ENCODE measurements at places on chromosomes 1 and 21.

- DNase-seq: no peak
These were observed 492.2 kb upstream of the DAB1 start for GRCh38 chr1:57916041-57916440.

DNA sequence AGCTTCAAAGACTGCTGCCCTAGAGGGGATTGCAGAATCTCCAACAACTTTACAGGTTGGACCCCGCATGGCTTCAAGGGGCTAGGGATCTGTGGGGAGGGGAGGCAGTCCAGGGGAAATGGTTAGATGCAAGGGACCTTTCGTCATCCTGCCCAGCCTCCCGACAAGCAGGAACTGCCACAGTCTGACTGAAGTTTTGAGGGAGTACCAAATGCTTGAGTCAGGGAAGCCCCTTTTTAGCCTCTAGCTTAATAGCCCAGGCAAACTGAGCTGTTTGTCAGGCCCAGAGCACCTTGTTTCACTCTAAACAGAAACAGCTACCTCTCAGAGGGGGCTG, 1.1 kb downstream of the TOR3A start:
- DNase-seq: no peak

DNA sequence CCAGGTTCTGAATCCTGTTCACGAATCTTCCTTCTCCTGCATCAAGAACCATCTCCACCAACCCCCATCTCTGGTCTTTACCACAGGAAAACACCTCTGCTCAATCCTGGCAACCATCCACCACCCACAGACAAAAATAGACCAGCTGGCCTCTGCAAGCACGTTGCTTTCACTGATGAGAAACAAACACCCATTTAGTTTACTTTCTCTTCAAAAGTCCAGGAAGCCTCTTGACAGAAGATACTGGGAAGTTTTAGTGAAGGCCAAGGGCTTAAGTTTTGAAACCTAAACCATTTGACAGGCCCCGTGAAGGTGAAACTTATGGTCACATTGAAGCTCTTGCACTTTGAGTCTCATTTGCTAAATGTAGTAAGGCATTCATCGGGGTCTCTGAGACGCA, 122.6 kb upstream of the PPP2R5A start:
- peak; percentile 30 for DNase-seq

DNA sequence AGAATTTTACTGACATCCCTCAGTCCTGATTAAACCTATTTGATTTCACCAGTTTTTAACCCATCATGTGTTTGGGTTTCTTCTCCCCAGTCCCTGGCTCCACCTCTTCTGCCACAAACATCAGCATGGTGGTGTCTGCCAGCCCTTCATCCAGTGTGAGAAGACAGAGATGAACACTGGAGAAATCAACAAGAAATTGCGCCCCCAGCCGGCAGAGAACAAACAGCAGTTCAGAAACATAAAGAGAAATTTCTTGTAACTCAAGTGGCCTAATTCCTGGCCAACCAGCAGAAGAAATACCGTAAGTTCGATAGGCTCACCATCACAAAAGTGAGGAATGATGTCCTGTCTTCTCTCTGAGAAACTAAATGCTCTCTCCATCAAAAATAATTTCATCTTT, 18.3 kb downstream of the S100A11 start:
- DNase-seq: no peak

- DNase-seq: no peak
These were observed 122.9 kb upstream of the ERG start for GRCh38 chr21:38621132-38621531.

DNA sequence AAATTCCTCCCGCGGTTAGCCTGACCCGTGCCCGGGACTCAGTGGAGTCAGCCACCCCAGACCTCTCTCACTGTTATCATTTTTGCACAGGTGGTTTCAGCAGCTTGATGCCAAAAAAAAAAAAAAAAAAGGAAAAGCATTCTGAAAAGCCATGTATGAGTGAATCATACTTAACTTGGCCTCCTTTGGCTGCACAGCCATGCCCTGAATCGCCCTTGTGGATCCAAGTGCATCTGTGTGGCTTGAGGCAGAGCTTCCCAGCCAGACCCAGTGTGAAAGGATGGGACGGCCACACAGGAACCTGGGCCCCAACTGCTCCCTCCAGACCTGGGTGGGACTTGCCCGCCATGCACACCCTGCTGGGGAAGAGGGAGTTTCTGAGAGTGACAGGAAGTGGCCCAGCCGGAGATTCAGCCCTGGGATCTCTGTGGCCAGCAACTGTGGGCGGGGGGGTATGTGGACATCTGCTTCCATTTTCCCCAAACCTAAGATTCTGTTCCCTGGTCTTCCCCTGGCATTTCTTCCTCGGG, 8.6 kb downstream of the YBEY start:
- DNase-seq: peak; percentile 10

DNA sequence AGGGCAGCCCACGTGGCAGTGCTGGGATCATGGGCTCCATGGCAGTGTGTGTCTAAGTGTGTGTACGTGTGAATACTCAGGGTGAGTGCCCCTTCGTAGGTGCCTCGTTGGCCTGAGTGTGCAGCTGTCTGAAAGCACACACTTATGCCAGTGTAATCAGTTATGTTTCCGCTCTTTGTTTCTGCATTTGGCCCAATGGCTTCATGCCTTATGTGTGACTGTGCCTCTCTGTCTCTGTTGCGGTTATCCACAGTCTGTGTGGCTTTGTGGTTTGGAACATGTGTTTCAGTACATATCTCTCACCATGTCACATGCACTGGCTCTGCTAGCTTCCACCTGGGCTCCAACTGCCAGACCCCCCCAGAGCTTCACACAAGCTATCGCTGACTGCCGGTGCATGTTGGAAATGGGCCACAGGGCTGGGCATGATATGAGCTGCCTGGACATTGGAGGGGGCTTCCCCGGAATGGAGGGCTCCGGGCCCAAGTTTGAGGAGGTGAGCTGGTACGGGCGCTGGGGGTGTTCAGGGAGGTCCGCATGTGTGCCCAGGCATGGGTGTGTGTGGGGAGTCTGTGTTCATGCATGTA, 70.3 kb upstream of the TINAGL1 start:
- DNase-seq: no peak

DNA sequence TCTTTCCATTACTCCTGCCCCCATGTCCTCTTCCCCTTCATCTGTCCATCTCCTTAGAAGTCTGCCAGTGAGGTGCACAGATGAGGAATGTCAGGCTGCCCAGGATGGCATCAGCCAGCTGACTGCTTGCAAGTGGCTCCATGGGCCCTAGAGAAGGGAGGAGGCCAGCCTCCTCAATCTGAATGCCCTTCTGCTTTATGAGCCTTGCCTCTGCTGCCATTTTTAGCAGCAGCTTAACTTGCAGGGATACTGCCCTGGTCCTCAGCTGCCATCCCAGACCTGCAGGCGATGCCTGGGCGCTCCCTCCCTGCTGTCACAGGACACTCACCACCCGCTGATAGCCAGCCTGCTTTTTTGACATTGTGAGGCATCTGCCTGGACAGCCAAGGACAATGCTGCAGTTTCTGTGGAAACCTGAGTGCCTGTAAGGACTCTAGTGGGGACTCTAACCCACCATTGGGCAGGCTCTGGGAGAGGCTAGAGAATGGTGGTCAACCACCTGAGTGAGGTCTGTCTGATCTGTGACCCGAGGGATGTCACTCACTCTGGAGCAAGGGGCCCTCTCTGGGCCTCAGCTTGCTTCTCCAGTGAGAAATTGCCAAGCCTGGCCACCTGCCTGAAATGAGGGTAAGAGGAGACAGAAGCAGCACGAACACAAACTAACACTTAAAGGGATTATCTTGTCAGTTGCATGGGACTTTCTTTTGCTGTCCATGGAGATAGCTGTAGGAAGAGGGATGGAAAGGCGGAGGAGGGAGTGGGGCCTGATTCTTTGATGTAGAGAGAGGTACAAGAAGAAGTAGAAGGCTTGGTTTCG, 185.0 kb downstream of the MIS18A start:
- no peak for DNase-seq

DNA sequence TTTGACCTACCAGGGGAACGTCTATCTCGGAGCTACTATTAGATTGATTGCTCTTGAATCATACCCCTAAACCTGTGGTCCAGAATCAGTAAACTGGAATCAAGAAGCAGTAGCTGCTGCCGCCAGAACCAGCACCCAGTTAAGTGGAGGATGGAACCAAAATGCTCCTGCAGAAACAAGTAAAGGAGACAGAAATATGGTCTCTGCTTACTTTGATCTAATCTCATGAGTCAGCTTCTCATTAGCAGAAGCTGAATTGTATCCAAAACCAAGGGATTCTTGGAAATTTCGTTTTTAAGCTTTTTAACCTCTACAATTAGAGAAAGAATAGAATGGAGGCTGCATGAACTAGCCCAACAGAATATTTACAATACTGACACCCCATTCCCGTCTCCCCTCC, 42.6 kb upstream of the PIGV start:
- no peak for DNase-seq

DNA sequence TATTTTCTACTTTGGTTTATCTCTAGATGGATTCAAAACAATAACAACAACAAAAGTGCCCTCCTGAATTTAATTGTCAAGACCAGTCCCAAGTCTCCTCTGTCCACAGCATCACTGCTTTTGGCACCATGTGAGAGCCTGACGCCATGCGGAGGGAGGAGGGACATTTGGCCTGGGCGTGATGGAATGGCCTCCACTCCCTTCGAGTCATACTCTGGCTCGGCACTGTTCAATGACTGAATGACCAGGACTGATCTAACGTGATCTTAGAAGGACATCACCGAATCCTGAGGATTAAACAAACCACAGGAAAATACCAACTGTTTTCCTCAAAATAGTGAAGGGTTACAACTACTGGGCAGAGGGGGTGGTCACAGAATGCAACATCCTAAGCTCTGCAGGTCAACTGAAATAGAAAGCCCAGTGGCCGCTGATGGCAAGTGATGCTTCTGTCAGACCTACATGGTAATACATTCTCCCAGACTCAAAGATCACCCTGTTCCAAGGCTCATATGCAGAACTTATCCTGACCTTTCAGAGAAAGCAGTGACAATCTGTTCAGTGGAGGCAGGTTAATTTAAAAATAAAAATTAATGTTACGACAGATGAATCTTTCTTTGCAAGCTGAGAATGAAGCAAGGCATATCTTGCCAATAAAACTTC, 19.1 kb downstream of the SRSF4 start:
- DNase-seq: no peak

DNA sequence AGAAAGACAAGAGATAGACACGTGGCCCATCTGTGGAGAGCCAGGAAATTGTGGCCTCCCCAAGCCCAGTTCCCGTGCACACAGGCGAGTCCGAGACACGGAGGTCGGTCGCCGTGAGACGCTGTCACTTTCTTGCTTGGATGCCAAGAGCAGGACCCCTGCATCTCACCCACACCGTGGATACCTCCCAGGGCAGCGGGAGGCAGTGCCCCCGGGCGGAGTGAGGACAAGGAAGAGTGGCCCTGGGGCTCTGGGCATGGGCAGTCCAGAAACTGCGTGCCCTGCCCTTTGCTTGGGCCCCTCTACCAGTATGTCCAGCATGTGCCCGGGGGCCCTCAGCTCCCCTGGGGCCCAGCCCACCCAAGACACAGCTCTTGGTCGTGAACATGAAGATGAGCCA, 24.7 kb upstream of the ARHGEF16 start:
- no peak for DNase-seq

DNA sequence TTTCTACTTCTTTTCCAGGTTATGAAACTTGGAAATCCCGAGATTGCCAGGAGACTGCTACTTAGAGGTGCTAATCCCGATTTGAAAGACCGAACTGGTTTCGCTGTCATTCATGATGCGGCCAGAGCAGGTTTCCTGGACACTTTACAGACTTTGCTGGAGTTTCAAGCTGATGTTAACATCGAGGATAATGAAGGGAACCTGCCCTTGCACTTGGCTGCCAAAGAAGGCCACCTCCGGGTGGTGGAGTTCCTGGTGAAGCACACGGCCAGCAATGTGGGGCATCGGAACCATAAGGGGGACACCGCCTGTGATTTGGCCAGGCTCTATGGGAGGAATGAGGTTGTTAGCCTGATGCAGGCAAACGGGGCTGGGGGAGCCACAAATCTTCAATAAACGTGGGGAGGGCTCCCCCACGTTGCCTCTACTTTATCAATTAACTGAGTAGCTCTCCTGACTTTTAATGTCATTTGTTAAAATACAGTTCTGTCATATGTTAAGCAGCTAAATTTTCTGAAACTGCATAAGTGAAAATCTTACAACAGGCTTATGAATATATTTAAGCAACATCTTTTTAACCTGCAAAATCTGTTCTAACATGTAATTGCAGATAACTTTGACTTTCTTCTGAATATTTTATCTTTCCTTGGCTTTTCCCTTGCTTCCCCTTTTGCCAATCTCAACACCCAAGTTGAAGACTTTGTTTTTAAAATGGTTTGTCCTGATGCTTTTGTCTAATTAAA, 4.0 kb downstream of the CDKN2C start:
- no peak for DNase-seq

DNA sequence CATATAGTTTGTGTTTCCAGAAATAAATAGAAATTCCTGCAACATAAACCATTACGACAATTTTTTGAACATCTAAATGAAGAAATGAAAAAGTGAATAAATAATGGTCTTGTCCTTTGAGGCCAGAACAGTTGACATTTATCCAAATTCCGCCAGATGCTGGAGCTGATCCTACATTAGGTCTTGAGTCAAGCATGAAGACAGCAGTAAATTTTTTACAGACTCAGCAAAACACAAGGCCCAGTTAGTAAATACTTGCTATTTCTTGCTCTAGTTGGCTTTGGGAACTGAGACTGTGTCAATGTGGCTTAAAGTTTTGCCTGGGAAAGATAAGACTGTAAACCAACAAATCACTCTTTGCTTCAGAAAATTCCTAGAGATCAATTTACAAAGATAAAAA, 540.1 kb upstream of the RGS18 start:
- peak; percentile 21 for DNase-seq

DNA sequence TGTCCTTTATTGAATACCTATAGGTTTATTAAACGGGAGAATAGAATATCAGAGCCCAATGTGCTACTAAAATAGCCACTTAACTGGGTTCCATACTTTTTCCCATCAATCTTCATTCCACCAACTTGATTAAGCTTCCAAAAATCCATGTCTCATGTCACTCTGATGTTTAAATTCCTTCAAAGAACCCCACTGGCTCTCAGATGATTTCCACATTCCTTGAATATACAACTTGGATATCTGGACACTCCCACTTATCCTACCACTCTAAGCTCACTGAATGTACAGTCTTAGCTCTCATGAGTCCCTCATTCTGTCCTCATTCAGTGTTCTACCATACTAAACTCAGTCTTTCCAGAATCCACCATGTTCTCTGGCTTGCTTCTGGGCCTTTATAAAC, 21.1 kb downstream of the COL11A1 start:
- no peak for DNase-seq

- DNase-seq: no peak
These were observed 847.7 kb downstream of the NCAM2 start for GRCh38 chr21:21845901-21846300.

- no peak for DNase-seq
These were observed 79.7 kb upstream of the ARHGAP29 start for GRCh38 chr1:94316836-94317789.

DNA sequence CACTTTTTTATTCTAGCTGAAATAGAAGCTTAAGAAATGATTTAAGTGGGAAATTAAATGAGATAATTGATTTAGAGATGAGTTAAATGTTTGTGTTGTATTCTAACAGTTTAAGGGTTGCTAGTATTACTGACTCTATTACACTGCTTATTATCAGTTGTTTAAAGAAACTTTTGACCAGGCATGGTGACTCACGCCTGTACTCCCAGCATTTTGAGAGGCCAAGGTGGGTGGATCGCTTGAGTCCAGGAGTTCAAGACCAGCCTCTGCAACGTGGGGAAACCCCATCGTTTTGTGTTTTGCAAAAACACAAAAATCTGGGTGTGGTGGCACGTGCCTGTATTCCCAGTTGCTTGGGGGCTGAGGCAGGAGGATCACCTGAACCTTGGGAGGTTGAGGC, 14.2 kb downstream of the CLIC4 start:
- no peak for DNase-seq

All from muscle of back (tissue), 13 donors.